ENCODE measurements at places on chromosomes 7 and 10.
A peak's percentile ranks its signal among the peaks of the same experiment; 100 is the strongest.

DNA sequence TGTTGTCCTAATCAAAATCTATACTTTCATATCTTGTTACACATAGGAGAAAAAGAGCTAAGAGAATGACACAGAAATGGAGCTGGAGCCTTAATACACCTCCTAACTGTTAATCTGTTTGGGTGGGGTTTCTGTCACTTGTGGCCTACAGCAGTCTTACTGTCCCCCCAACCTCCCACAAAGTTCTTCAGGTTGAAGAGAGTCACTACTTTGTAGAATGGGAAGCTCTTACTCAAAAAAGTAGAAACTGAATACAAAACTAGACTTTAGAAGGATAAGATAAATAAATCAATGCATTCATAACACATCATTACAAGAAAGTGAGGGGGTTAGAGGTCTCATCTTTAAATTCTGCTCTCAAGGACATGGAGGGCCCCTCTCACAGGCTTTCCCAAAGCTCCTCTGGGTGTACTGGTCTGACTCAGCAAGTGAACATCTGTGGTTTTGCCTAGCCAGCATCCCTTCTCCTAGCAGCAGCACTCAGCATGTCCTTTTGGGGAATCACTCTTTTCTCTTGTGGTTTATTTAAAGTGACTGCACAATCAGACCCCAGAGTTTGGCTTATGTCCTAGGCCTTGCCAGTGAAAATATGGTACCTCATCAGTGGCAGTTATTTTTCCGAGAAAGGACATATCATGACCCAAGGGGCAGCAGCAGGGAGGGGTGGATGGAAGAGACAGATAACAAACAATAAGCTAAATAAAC is 2.0 kb upstream of the BLVRA start:
- peak; percentile 54 for DNase-seq

- DNase-seq: peak; percentile 12
Measured at GRCh38 chr10:60942788-60943315, 1.1 kb downstream of the RHOBTB1 start.

DNA sequence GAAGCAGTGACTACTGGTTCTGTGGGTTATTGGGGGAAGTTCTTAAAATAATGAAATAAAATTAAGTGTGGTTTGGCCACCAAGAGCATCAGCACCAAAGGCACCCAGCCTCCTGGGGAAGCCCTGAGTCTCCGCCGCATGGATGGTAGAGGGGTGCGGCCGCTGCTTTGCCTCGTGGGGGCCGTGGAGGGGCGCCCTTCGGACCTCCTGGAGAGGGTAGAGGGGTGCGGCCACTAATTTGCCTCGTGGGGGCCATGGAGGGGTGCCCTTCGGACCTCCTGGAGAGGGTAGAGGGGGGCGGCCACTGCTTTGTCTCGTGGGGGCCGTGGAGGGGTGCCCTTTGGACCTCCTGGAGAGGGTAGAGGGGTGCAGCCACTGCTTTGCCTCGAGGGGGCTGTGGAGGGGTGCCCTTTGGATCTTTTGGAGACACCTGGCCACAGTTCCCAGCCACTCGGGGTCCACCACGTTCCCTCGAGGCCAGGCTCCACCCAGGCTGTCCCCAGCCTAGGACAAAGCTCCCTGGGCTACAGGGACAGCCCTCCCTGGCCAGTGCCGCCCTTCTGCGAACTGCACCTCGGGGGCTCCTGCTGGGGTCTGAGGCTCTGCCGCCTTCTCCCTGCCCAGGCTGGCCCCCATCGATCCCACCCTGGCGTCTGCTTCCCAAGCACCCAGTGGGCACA is 535.1 kb downstream of the PTPRN2 start:
- DNase-seq: no peak

DNA sequence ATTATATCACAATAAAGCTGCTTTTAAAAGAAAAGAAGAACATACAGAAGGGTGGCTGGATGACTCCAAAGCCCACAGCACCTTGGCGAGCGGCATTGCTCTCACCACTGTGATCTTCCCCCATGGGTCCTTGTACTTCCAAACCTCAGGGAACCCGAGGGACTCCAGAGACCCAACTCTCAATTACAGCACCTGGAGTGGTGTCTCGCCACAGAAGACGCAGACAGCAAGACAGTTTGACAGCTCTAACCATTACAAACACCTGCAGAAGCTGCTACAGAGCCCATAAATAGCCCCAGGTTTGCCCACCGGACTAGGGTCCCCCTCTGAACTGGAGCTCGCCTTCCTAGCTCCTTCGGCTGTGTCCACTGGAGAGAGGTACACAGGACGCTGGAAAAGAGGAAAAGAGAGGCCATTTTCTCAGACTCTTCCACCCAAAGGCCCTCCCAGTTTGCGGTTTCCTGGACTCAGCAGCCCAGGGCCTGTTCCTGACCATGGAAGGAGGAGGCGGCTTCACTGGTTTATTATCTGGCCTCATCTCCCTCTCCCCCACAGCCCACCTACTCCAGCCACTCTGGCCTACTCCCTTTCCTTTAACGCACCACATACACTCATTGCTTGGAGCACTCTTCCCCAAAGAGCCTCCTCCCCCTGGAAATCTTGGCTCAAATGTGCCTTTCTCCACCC is 1.9 kb downstream of the PIK3AP1 start:
- DNase-seq: peak; percentile 84

- DNase-seq: no peak
Measured at GRCh38 chr10:132681858-132682755, 103.8 kb downstream of the NKX6-2 start.

DNA sequence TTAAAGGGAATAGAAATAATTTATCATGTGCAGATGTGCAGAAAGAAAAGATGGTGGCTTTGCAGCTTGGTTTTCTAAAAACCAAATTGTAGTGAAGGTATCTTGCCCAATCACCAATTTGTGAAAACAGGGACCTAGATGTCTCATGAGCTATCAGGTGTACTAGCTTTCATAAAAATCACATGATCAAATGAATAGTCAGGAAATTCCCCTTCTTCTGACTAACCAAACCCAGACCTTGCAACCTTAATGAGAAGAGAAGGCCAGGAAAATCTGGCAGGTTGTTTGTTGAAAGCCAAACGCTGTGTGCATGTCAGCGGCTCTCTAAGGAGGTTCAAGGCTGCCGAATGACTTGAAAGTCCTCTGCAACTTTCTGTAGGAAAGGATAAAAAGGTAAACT is 304.4 kb upstream of the NRP1 start:
- DNase-seq: no peak

DNA sequence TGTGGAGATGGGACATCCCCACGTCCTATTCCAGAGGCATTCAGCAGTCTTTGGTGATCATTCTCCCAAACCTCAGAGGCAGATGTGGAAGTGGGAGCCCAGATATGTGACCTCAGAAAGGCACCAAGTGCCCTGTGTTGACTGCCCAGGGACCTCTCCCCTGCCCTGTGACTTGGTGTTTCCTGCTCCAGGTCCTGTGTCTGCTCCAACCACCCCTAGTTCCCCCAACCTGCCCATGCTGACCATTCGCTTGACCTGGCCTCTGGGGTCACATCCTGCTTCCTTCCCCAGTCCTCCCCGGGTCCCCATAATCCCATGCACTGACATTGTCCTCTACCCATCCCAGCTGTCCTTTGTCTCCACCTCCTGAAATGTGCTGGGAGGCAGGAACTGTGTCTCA is 7.6 kb downstream of the CYP26A1 start:
- no peak for DNase-seq

DNA sequence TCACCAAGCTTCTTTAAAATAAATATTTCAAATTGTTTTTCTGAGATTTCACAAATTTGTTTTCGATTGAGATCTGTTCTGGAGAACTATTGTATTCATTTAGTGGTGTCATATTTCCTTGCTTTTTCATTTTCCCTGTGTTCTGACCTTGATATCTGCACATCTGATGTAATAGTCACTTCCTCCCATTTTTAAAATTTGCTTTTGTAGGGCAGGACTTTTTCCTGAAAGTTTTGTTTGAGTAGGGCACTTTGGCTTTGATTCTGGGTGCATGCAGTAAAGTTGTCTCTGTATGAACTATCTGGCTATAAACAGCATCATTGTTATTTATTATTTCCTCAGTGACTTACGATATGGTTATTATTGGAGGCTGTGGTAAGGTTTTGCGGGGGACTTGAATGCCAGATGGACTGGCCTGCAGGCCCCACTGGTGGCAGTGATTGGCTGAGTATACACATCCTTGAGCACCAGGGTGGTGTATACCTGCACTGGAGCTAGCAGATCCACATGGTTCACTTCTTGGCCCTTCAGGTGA is 83.6 kb downstream of the CSTF2T start:
- DNase-seq: no peak

DNA sequence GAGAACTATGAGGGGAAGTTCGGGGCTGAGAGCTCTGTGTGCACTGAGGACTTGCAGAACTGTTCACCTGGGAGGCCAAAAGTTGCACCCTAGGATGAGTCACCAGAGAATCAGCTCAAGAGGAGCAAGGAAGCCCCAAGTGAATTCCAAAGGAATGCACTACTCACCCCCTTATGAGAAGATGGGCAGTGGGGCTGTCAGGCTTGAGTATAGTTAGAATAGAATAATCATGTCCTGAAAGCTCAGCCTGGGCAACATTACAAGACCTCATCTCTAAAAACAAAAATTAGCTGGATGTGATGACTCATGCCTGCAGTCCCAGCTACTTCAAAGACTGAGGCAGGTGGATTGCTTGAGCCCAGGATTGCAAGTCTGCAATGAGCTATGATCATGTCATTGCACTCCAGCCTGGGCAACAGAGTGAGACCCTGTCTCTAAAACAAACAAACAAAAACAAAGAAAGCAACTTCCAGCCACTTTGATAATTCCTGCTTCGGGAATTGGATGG is 30.0 kb downstream of the MAP3K8 start:
- DNase-seq: no peak

- no peak for DNase-seq
Measured at GRCh38 chr7:117350027-117350426, 27.2 kb upstream of the WNT2 start.

DNA sequence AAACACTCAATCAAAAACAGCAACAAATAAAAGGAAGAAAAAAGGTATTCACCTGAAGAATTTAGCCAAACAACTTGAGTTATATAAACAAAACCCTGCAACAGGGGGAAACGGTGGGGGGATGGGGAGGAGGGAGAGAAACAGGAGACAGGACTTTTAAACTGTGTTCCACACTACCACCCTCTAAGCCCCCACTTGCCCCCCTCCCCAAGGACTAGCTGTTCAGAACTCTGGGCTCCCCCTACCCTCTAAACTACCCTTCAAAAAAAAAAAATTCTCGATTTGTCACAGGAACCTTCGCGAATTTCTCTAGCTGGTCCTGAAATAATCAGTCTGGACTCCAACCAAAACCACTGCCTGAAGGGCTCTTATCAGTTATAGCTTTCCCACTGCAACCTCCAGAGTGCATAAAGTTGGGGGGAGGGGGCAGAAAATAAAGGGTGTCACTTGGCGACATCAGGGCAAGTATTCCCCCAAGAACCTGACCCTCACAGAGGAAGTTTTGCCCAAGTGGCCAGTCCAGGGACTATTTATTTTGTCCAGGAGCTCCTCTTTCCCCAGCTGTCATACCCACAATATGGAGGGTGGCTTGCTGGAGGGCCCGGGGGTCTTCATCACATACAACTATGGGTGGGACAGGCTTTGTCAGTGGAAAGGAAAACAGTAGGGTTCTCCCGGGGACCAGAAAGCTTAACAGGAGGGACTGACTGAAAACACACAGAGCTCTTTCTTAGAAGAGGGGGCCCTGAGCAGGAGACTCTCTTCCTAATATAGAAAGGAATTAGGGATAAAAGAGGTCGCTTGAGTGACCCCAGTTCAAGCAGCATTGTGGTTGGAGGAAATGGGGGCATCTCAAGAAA is 1.3 kb downstream of the UBE2H start:
- peak; percentile 47 for DNase-seq

- no peak for DNase-seq
Measured at GRCh38 chr10:124524991-124525653, 63.5 kb downstream of the LHPP start.

- no peak for DNase-seq
Measured at GRCh38 chr7:22120391-22121053, 174.8 kb upstream of the CDCA7L start.

GRCh38 chr7:85498031-85498430 is 311.2 kb upstream of the SEMA3D start:
- DNase-seq: no peak

DNA sequence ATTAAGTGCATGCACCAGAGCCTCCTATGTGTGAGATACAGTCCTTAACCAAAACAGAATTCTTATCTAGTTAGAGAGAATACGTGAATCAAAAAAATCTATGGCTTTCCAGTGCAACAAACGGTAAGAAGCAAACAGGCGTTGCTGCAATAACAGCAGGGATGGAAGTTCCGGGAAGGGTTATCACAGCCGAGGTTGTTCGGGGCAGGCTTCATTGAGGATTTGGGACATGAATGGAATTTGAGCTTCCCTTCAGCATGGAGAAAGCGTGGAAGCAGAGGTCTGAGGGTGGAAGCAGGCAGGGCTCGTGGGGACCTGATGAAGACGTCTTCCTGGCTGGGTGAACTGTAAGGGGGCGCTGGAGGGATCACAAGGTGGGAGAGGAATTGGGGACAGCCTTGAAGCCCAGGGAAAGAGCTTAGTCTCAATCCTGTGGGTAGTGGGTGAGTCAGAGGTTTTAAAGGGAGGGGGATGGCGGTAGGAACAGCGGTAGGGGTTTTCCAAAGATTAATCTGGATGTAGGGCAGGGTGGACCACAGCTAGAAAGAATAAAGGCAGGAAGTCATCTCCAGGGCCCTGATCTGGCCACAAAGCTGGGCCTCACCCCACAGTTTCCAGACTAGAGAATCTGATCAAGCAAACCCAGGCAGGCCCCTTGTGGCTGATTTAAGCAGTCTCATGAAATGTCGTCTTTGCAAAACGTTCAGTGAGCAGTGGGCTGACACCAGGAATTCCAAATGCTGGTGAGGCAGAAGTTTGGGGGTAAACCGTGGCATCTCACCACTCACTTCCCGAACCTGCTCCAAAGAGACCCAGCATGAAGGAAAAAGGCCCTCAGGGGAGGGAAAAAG is 65.1 kb downstream of the CALML3 start:
- peak; percentile 39 for DNase-seq

DNA sequence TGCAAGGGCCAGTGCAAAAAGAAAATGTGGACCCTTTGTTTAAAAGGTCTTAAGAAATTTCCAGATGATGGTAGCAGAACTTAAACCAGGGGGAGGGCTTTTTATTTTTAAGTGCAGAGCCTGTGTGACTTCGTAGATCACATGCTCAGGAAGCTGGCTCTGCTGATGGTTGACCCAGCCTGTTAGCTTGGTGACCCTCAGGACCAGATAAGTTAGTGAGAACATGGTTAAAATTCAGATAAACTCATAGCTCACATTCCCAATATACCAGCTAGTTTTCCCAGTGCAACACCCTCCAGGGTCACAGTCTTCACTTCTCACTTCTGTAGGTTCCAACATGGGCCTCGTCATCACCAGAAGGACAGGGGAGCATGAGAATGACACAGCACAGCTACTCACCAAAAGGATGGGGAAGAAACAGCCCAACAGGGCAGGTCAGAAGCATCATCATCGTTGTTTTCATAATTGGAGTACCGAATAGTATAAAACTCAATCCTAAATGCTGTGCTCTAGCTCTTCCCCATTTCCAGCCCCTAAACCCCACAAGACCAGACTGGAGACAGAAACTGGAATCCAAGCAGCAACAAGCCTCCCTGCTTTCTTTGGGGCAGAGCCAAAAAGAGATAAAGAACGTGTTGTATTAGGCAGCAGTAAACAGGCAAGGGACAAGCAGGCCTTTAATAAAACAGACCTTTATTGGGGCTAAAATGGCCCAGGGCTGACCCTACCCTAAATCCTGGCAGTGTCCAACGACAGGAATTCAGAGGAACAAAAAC is 102.2 kb upstream of the ANKRD1 start:
- no peak for DNase-seq

- DNase-seq: peak; percentile 24
Measured at GRCh38 chr10:131928248-131929095, 27.7 kb downstream of the PPP2R2D start.
